Brain pericyte (primary cell): ENCODE measurements at places on chromosomes 12 and 14.
A peak's percentile ranks its signal among the peaks of the same experiment; 100 is the strongest.

GRCh38 chr14:76772300-76773187 lies 11.3 kb downstream of the VASH1 start:
- DNase-seq: no peak

DNA sequence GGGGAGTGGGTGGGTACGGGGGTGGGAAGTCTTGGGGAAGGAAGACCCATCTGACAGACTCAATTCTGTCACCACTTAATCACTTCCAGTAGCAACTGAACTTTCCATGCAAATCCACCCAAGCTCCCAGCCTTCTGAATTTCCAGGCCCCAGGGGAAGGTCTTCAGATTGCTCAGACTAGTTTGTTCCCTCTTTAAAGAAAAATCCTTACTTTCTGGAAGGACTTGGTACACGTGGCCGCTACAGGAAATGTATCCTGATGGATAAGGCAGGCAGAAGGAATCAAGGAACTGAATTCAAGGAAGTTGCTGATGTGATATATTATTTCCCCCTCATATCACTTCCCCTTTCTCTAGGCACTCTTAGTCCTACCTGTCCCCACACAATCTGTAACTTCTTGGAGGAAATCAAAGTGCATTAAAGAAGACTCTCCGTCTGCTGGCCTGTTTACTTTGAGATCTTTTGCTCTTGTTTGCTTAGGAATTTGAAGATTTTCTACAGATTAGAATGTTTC lies 6.4 kb downstream of the NFKBIA start:
- no peak for DNase-seq

DNA sequence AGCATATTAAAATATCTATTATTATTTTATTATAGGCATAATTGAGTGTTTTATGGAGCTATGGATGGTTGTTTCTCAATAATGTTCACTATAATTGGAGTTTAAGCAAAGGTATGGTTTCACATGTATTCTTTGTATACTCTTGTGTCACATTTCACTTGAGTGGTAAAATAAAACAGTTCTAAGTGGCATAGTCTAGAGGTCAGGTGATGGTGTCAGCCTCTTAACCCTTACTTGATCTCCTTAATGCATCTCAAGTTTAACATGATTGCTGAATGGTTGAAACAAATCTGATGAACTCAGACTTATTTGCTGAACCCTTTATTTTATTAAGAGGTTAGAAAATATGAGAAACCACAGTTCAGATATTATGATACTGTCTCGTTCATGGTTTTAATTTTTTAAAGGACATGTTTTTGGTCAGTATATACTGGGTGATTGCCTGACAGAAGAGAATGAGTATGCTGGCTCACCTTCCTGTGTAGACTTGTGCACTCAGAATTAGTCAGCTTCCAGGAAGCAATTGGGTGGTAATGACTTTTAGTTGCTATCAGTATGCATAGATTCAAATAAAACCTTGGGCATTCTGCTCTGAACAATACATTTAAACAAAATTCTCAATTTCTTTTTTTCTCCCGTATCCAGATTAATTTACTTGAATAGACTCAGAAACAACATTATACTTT lies 464.6 kb downstream of the PCNX1 start:
- DNase-seq: no peak

DNA sequence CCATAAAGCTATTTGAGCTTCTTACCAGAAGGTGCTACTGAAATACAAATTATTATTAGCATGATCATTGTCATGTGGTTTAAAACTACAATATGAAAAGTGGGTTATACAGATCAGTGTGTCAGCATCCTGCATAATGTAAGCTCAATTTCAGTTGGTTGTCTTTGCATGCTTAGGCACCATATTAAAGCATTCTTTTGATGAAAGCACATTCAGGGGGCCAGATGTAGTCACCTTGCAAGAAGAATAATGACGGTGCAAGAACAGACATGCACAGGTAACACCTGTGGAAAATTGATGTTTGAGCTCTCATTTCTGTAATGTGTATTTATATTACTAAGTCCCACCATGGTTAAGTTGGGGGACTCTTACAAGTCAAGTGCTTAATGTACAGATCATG lies 123.9 kb downstream of the PAX9 start:
- no peak for DNase-seq

DNA sequence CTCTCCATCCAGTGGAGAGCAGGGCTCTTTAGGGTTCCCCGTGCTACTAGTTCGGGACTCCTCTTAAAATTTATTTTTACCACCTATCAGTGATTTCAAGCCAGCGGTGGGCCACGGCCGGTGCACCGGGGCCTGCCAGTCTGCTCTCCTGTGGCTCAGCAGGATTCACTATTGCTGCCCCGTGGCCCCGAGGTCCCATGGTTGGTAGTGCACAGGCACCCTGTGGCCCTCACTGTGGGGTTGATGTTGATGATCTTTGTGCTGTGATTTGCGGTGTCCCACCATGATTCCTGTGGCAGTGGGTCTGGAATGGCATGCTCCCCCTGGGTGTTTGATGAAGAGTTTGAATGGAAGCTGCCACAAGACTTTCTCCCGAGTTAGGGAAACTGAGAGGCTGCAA lies 12.6 kb upstream of the MEG3 start:
- DNase-seq: no peak

GRCh38 chr12:119911182-119911581 lies 34.1 kb upstream of the CIT start:
- DNase-seq: no peak

DNA sequence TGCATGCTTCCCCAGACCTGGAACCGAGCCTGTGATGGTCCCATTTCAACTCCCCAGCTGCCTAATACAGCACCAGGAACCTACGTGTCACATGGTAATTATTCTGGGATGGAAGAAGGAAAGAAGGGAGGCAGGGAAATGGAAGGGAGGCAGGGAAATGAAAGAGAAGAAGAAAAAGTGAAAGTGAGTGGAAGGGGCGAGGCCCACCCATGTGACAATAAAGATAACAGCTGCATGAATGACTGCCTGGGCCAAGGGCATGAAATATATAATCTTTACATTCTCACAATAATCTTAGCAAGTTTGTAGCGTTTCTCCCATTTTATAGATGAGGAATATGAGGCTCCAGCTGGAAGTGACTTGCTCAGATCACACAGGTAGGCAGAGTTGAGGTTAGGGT lies 245.0 kb upstream of the PWP1 start:
- DNase-seq: no peak

DNA sequence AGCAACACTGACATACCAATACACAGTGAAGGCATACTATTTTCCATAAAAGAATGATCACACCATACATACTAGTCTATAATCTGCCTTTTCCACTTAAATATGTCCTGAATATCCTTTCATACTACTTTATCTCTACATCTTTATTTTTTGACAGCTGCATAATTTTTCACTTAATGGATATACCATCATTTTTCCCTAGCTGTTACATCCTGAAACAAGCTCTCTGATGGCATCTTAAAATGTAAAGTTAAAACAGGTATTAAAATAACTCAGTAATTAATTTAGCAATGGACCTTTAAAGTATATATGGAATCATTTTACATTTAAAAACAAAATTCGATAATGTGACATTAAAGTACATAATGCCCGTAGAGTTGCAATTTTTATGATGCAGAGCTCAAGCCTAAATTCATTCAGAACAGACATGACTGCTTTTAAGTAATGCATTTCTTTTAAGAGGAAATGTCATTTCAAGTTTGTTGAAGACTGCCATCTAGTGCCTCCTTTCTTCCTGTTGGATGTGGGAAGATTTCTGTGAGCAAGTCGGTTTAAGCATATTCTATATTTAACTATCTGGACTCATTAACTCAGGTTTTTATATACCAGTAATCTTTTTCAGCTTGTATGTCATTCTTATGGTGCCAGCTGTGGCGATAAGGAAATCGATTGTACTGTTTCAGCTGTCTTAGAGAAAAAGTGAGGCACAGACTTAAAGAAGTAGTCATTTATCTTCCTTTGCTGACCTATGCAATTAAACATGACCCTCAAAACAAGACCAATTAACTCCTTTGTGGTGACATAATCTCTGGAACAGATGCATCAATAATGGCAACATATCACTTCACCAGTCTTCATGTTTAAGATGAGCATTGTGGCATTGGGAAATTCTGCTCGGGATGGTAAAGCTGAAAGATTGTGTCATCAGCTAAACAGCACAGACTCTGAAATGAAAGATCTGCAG lies 20.3 kb downstream of the PRICKLE1 start:
- no peak for DNase-seq

- no peak for DNase-seq
Observed at GRCh38 chr12:113248842-113249435, 27.7 kb downstream of the TPCN1 start.

GRCh38 chr14:105456736-105457617 lies 17.6 kb upstream of the CRIP2 start:
- DNase-seq: no peak

- DNase-seq: no peak
Observed at GRCh38 chr14:31930493-31931240, 146.4 kb upstream of the ARHGAP5 start.

DNA sequence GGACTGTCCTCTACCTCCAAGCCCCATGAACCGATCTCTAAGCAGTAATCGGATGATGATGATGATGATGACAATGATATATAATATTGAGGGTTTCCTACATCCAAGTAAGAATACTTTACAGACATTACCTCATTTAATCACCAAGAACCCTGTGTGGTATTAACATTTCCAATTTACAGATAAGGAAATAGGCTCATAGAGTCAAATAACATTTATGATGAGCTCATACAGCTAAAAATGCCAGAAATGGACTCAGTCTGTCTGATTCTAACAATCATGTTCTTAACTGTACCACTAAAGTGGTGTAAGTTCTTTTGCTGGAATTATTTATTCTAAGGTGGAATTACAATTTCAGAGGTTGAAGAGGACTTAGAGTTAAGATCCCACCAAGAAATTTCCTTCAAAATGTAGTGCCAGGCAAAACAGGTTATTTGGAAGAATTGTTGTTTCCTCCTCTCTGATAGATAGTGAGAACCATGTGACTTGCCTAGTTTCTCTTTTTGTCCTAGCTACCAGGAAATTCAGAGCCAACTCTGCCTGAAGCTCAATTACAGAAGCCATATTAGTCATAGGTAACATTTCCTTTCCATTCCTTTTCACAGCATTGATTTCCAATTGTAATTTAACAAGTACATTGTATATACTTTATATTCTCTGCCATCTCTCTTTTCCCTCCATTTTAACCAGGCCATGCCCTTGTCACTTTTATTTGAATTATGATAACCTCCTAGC lies 23.8 kb upstream of the CCDC175 start:
- DNase-seq: no peak

GRCh38 chr12:29395356-29395755 lies 14.4 kb upstream of the ERGIC2 start:
- DNase-seq: no peak

GRCh38 chr12:131478468-131478867 lies 232.4 kb upstream of the SFSWAP start:
- DNase-seq: no peak

DNA sequence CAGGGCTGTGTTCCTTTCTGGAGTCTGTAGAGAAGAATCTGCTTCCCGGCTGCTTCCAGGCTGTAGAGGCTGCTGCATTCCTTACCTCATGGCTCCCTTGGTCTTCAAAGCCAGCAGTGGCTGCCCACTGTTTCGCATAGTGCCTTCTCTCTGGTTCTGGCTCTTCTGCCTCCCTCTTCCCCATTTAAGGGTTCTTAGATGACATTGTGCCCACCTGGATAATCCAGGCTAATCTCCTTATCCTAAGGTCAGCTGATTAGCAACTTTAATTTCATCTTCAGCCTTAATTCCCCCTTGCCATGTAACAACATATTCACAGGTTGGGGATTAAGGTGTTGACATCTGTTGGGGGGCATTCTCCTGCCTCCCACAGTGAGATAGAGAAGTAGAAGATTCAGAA lies 208.6 kb upstream of the TMTC1 start:
- DNase-seq: no peak

- no peak for DNase-seq
Observed at GRCh38 chr12:7130701-7131501, 730 bp downstream of the CLSTN3 start.

GRCh38 chr14:81164167-81164774 lies 56.5 kb downstream of the GTF2A1 start:
- peak; percentile 15 for DNase-seq

- no peak for DNase-seq
Observed at GRCh38 chr14:104195878-104196277, 57.5 kb downstream of the KIF26A start.

GRCh38 chr14:94659256-94659655 lies 47.1 kb downstream of the SERPINA3 start:
- DNase-seq: no peak

DNA sequence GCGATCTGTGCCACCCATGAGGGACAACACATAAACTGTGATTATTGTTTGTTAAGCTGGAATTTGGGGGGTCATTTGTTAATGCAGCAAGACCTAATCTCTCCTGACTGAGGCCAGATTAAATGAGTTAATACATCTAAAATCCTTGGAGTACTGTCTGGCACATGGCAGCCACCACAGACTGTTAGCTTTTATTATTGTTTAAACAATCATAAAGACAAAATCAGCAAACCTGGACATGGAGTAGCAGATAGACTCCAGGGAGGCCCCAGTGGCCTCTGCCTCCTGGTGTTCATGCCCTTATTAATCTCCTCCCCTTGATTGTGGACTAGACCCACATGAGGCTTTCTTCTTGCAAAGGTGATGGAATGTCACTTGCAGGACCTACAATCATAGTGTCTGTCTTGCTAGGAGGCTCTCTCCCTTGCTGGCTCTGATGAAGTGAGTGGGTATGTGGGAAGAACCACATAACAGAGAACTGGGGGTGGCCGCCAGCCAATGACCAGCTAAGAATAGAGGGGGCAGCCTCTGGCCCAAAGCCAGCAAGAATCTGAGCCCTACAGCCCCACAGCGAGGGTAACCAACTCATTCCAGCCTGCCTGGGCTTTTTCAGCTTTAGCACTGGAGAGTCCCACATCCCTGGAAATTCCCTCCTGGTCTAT lies 142.0 kb downstream of the SCARB1 start:
- DNase-seq: no peak

- no peak for DNase-seq
Observed at GRCh38 chr12:49928471-49928870, 22.1 kb upstream of the AQP2 start.

DNA sequence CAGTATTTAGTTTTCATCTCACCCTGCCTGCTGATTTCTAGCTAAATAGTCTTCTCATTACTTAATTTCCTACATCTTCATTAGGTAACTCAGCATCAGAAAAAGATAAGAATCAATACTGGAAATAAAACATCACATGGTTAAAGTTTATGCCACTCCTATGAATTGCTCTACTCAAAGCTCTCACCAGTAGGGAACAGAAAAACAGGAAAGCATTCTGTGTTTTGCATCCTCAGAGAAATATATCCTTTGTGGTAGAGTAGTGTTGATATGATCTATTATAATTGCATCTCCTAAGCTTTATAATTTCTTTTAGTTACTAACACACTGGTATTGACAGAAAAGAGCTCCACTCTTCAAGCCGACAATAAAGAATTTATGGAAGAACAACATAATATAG lies 9.9 kb downstream of the CPNE8 start:
- no peak for DNase-seq

- DNase-seq: no peak
Observed at GRCh38 chr14:33056213-33056612, 117.5 kb downstream of the NPAS3 start.
